Activated T-helper 1 cell treated with Interleukin-2 at 50 U/mL for 16 hours (primary cell): ENCODE measurements at places on chromosomes 7 and 10.

- DNase-seq, result no peak
These were observed 141.5 kb upstream of the DKK1 start for GRCh38 chr10:52172581-52172980.

- DNase-seq, result no peak
These were observed 58.6 kb upstream of the ANK3 start for GRCh38 chr10:60448246-60448645.

DNA sequence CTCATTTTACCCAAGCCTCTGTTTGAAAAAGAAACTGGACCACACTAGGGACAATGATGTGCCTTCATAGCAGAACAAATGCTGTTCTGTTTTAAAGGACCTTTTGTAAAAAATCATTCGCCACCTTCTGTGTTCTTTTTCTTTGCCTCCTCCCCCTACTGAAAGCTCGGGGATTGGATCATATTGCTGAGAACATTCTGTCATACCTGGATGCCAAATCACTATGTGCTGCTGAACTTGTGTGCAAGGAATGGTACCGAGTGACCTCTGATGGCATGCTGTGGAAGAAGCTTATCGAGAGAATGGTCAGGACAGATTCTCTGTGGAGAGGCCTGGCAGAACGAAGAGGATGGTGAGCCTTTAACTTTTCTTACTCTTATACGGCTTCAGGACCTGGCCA is 62.2 kb downstream of the POLL start:
- DNase-seq, result no peak

DNA sequence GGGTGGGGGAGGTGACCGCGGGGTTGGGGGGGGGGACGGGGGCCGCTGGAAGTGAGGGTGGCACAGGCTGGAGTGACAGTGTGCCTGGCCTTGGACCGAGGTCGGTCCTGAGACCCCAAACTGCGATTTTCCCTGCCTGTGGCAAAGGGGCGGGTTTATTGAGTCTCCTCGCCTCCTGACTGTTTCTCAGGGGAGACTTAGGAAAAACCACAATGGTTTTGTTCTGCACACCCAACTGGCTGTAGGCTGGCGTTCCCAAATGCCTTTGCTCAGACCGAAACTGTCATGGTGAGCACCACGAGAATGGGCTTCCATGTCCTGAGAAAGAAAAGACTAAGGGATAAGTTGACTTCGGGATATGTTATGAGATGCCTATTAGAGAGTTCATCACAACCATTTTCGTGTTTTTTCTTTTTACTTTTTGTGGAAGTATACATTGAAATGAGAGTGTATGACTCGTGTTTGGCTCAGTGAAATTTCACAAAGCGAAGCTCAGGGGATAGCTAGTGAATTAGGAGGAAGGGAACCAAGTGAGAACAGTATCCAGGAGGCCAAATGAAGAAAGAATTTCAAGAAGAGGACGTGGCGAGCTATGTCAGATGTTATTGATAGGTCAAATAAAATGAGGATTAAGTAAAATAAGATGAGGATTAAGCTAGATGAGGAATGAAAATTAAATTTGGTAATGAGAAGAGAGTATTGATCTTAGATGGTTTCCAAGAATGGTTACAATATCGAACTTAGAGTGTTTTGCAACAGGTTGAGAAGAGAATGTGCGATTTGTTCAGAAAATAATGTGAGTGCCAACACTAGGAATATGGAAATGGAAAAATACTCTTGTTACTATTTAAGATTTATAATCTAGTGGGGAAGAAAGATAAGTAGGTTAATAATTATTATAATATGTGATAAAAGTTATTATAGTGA is 918 bp downstream of the NET1 start:
- DNase-seq, result no peak

DNA sequence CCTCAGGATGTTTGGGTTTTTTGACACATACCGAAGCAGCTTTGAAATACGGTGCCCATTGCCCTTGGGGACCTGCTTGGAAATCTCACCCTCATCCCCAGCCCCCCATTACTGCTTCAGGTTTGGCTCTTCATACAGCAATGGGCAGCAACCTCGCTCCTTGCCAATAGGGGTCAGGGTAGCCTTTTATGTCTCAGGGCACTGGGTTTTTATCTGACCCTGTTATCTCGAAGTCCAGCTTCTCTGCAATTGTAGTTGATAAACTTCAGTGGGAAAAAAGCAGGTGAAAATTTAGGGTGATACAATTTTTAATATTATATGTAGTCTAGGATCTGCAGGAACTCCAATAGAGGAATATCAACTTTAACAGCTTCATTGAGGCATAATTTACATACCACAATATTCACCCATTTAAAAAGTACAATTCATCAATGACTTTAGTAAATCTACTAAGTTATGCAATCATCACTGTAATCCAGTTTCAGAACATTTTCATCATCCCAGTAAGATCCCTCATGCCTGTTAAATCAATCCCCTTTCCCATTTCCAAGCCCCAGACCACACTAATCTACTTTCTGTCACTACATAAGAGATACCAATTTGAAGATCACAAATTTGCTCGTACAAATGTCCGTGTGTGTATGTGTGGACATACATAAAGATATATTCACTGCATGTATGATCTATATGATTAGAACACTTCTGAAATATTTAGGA is 386.2 kb downstream of the KCNMA1 start:
- no peak for DNase-seq

- DNase-seq, result no peak
These were observed 5.4 kb downstream of the SRI start for GRCh38 chr7:88214456-88214855.

- DNase-seq, result no peak
These were observed 16.7 kb downstream of the NEURL1 start for GRCh38 chr10:103510046-103510685.

GRCh38 chr10:32419615-32420014 is 26.3 kb upstream of the CCDC7 start:
- no peak for DNase-seq

DNA sequence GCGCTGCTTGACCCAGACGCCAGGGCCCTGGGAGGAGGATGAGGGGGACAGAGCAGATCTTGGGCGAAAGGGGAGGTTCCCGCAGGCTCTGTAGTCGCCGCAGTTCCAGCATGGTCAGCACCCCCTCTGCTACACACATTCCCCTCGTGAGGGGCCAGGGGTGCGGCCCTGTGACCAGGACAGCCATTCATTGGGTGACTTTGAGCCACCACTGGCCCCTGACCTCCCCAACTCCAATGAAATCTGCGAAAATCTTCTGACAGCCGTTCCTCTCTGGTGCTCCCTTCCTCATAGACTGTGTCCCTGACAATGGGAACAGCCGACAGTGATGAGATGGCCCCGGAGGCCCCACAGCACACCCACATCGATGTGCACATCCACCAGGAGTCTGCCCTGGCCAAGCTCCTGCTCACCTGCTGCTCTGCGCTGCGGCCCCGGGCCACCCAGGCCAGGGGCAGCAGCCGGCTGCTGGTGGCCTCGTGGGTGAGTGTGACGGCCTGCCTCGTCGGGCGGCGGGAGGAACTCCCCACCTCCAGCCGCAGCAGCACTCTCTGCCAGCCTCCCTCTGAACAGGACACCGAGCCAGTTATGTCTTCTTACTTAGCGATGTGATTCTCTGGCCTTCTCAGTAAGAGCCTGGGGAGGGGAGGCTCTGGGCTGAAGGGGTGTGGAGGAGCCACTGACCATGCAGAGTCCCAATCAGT is 825 bp downstream of the TMEM176A start:
- DNase-seq, result no peak

DNA sequence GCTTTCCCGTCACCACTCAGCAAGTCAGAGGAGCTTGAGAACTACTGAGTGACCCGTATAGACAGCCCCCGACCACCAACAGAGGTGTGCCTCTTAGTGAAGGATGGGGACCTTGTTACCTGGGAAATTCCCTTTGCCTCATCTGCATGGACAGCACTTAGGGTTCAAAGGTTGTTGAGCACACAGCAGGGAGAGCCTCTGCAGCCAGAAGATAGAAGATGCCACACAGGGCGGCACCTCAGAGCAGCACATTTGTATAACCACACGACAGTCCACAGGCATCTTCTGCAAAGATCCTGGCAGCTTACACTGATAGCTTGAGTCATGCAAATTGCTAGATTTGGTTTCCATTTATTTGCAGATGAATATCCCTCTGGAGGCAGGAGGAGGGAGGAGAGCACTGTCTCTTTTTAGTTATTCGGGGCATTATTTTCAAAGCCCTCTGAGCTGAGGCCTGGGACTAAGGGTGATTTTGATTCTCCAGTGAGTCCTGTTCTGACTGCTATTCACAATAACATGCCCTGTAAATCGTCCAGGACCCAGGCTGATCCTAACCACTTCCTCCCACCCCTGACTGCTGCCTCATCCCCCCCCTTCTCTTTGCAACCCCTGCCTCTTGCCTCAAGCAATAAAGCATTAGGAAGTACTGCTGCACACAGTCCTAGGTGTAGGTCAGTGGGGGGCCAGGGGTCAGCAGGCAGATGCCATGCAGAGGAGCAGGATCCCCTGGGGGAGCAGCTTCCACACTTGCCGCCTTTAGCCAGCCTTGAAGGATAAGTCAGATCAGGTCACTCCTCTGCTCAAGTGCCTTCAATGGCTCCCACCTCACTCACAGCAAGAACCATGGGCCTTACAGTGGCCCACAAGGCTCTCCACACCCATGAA is 24.6 kb upstream of the INMT start:
- peak; percentile 32 for DNase-seq

DNA sequence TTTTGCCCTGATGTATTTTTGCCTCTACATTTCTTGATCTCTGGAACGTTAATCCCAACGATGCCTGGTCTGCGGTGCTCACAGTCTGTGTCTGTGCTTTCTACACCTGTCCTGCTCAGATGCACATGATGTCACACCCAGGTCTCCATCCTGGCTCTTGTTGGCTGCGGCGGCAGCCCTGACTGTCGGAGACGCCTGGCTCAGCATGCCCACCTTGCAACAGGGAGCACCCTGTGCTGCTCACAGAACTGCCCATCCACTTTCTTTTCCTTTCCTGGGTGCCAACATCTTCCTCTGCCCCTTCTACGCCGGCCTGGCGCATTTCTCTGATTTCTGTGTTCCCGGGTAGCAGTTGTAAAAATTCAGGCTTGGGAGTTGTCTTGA is 106.2 kb downstream of the CUX1 start:
- DNase-seq, result no peak

DNA sequence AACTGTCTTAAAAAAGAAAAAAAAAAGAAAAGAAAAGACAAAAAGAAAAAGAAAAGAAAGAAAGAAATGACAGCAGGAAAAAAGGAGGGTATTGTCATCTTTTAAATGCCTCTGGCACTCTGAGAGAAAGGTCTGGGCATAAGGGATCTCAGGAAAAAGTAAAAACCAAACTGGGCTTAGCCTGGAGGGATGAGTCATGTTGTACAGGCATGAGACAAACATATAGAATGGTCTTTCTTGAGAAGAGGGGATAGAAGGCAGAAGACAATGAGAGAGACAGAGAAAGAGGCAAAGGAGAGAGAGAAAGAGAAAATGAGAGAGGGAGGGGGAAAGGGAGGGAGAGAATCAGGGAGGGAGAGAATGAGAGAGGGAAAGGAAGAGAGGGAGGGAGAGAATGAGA is 32.3 kb upstream of the KCNMA1 start:
- DNase-seq, result no peak

DNA sequence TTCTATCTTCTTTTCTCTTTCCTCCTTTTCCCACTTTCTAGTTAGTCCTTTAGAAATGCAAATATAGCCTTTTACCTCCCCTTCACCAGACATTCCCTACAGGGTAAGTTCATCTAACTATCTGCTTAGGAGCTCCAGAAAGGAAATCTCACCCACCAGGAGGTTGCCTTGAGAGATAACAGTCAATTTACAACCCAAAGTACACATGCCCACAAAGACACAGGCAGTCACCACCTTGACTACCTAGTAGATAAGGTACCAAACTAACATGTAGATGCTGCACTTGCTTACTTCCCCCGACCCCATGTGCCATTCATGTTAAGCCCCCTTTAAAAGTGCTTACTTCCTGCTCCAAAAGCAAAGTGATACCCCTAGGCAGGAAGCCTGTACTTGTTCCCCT is 12.8 kb upstream of the CREB3L2 start:
- no peak for DNase-seq

DNA sequence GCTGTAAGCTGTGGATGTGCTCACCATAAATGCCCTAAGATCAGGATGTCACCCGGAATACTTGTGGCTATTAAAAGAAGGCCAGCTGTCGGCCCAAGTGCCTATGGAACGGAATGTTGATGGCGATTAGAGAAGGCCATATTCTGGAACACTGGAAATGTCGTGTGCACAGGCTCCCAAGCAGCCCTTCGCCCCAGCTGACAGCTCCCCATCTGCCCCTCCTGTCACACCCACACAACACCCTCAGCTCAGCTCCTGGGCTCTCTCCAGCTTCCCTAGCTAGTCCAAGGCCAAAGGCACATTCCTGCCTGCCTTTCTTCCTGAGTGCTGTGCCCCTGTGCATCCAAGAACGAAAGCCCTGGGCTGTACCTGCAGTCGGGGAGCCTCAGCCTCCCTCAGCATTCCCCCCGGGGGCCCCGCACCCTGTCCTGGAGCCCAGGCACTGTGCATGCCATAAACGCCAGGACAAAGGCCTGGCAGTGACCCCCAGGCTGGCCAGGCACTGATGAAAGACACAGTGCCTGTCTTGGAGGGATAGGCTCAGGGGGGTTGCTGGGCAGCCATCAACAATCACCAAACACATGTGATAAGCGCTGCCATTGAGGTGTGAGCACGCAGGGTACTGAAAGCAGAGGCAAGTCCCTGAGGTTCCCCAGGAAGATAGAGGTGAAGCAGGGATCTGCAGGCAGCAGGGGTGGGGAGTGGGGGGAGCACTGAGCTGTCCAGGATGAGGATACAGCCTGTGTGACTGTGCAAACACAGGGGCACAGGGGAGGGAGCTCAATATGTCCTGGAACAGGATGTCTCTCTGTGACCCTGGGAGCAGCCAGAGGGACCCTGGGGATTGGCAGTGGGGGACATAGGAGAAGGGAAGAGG is 3.7 kb upstream of the LDB3 start:
- no peak for DNase-seq

DNA sequence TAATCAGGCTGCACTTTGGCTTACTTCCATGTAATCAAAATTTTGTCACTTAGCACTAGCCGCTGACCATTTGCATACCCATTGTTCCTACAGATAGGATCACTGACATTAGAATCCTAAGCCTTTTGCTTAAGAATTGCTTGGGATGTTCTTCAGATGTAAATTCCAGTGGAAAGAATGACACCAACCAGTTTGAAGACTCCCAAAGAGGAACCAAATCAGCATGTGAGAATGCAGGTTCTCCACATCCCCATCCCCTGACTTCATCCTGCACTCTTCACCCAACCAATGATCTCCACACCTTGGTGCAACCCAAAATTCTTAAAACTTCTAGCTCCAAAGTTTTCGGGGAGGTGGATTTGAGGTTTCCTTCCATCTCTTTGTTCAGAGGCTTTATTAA is 345.6 kb downstream of the GPAM start:
- no peak for DNase-seq

DNA sequence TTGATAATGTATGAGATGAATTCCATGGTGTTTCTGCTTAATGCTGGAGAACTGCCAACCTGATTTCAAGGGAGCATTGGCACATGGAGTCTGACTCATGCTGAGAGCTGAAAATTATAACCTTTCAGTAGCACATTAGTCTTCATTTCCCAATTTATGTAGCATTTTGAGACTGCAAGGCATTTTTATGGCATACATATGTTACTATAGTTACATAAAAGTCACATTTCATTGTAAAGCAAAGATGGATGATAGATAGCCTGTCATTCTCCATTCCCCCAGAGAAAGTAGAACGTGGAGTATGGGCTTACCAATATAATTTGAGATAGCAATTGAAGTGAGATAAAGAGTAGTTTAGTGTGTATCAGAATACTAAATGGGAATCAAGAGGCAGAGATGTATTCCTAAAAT is 103.1 kb downstream of the SLC16A9 start:
- no peak for DNase-seq
